Breast epithelium (tissue), 4 donors: ENCODE measurements at places on chromosomes 6 and 20. TPM values are rescaled to one million over a fixed set of nuclear protein-coding genes. Genes with fewer than 3 reads are reported as not detected.

The PRL gene
- total RNA-seq, result not detected

The TCP1 gene
- total RNA-seq, result 119 TPM

DNA sequence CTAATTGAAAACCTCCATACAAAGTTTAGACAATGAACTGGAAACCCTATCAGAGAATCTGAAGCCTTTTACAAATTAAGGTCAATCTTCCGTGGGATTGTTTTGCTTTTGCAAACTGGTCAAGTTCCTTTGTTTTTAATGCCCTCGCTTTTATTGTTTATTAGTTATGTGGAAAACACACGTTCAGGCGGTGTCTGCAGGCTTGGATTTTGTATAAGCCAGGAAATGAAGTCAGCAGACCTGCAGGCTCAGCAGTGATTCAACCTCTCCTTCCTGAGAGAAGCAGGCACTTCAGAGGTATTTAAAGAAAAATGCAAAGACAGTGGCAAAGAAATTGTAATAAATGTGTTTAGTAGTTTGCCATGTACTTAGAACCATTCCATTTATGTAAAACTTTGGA, 103.4 kb upstream of the PDE10A start:
- DNase-seq, result no peak

DNA sequence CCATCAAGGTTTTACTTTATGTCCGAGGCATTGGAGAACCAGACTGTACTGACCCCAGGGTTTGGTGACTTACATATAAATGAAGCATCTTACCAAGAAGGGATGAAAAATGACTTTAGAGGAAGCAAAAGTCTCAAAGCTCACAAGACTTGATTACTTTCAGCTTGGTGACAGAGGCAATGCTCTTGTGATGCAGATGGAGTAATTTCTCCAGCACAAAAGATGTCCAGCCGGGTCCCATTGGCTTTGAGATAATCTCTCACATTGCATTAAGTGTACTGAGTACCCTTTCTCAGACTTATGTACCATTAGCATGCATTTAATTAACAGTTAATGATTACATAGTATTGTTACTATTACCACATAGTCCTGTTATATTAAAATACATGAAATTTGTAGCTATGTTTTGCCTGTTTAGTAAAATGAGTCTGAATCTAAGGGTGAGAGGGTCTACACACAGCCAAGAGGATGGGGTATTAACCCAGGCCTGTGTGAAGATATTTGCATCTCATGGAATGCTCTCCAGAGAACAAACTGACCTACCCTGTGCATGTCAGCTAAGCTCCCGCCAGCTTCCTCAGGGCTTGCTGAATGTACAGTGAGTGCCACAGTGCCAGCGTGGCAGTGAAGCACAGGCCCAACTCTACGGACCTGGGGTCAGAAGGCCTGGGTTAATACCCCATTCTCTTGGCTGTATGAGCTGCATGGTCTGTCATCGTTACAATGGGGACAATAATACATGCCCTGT, 5.6 kb downstream of the HTR1E start:
- DNase-seq, result no peak

GRCh38 chr6:34272013-34272926, 23.5 kb upstream of the SMIM29 start:
- no peak for DNase-seq
